Fibroblast of lung (primary cell): ENCODE measurements at places on chromosomes 3 and 15.

GRCh38 chr3:139585820-139586219 lies 46.3 kb upstream of the RBP1 start:
- DNase-seq: no peak

GRCh38 chr15:32774022-32774421 lies 56.2 kb downstream of the GREM1 start:
- peak; percentile 96 for DNase-seq

DNA sequence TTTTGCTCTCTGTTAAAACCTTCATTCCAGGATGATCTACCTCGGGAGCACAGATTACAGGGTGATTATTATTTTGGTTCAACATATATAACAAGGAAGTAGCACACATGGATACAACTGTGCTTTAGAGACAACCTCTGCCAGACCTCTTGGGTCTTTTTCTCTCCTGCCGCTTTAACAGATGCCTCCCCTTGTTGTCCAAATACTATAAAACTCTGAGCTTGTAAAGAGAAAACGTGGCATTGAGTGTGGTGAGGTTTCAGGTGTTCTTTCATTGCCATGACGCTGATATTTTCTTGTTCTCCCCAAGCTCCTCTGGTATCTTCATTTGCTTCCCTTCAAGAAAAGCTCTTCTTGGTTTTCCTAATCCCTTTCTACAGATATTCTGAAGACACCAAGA lies 29.0 kb downstream of the BCL2L10 start:
- DNase-seq: no peak

DNA sequence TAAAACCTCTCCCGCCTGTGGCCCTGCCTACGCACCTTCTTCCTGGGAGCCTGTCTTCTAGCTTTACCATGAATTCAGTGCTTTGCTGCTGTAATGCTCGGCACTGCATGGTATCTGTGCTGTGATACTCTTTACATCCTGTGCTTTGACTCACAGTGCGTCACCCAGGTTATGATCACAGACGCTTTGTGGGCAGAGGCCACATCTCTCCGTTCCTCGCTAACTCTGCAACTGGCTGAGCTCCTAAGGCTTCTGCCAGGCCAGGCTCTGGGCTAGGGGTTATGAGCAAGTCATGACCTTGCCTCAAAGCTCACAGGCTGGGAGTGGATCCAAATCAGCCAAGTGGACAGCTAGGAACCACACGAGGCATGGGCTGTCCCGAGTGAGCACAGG lies 23.2 kb downstream of the SPTBN5 start:
- peak; percentile 80 for DNase-seq

DNA sequence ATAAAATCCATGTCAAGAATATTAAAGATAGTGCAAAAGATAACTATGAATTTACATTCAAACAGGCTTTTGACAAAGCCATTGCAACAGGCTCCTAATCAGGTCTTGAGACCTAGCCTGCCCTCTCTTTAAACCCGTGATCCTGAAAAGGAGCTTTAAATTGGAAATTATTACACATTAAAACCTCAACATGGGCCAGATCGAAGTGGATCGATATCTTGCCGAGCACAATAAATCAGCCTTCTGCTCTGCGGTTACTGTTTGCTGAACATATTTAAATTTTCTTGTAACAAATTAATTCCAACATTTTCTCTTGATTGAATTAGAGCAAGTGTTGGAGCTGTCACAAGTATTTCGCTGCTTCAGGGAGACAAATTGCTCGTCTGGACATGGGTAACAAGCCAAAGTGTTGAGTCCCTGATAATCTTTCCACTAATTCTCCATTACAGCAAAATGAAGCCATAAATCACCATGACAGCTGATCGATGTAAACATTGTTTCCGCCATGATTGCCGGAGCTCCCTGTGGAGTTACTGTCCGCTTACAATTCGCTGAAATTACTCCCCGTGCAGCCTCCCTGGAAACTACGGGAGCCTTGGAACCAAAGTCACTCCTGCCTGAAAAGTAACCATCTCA lies 47.6 kb downstream of the SHOX2 start:
- DNase-seq: no peak

- DNase-seq: peak; percentile 9
Observed at GRCh38 chr3:21729888-21730459, 21.0 kb downstream of the ZNF385D start.

DNA sequence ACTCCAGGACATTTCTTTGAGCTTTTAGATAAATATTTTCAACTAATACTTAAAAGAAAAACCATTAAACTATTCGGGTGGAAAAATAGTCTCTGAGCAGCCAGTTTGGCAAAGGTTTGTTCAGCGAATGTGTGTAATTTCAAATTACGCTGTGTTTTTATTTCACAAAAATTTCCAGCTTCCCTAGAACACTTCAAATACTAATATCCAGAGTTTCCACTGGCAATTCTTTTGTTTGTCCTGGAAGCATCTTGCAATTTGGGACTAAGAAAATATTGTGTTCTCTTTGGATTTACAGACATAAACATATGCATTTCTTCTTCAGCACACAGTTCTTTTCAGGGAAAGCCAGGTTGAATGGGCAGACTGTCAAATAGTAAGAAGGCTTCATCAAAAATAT lies 61.9 kb downstream of the MDFIC2 start:
- DNase-seq: no peak

DNA sequence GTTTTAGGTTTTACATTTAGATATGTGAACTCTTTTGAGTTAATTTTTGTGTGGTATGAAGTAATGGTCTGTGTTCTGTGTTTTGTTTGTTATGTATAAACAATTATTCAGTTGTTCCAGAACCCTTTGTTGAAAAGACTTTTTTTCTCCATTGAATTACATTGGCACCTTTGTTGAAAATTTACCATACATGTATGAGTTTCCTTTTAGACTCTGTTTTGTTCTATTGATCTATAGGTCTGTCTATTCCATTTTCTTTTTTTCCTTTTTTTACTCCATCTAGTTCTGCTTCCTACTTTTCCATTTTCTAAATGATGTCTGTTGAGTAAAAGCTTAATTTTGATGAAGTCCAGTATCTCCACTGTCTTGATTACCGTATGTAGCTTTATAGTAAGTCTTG lies 31.4 kb downstream of the ARIH2 start:
- no peak for DNase-seq

DNA sequence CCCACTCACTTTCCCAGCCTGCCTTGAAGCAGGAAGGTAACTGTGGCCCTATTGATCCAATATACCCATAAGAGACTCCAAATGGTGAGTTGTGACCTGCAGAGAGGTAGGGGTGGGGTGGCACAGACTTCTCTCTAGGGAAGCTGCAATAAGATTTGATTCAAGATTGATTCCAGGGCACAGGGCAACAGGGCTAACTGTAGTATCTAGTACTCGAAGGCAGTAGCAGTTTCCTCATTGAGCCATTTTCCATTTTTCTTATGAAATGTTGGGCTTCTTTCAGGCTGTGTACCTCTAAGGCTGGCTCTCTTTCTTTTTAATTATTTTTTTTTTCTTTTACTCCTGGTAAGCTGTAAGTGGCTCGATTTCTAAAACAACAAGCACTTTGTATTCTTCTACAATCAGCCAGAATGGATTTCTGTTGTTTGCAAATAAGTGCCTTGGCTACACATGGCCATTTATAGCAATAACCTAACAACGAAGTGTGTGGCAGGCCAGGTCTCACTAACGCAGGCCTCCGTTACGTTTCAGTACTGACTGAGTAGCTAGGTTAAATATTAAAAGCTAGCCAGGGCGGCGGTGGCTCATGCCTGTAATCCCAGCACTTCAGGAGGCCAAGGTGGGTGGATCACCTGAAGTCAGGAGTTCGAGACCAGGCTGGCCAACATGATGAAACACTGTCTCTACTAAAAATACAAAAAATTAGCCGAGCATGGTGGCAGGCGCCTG lies 19.3 kb downstream of the CCDC12 start:
- no peak for DNase-seq

DNA sequence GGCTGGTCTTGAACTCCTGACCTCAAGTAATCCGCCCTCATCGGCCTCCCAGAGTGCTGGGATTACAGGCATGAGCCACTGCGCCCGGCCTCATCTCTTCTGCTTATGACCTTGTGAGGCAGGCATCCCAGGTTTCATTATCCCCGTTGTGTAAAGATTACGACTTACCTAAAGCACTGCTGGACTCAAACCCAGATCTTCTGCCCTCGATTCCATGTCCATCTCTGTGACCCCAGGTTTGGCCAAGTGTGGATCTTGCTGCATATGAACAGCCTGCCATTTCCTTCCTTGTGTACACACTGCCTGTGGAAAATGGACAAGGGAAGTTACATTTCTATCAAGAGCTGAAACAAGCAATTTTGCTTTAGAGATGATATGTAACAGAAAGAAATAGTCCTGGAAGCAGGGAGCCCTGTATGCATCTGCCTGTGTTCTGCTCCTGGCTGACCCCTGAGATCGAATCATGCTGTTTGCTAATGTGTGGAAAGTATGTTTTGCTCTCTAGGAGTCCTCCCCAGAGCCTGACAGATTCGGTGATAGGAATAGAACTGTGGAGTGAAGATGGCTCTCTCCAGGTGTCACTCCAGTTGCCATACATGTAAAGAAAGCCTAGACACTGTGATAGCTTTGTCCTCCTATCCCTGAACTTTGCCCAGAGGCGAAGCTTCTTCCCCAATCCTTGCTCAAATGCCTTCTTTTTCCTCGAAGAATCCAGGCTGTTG lies 11.8 kb upstream of the LIPC start:
- DNase-seq: no peak

DNA sequence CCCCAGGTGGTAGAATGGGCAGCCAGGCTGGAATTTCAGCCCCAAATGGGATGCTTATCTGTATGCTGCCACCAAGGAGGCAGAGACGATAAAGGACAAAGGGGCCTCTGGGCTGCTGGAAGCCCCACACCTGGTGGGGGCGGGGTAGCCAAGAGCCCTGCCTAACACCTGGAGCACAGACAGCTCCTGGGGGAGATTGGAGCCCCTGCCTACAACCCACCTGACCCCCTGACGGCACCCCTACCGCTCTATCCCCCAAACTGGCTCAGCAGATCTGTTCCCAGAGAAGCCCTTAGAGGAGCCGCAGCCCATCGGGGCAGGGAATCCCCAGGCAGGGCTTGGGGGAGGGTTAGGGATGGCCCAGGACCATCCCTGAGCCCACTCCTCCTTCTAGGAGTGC lies 15.8 kb upstream of the SEMA3F start:
- DNase-seq: no peak

- peak; percentile 40 for DNase-seq
Observed at GRCh38 chr3:15952543-15953175, 154.9 kb upstream of the ANKRD28 start.

DNA sequence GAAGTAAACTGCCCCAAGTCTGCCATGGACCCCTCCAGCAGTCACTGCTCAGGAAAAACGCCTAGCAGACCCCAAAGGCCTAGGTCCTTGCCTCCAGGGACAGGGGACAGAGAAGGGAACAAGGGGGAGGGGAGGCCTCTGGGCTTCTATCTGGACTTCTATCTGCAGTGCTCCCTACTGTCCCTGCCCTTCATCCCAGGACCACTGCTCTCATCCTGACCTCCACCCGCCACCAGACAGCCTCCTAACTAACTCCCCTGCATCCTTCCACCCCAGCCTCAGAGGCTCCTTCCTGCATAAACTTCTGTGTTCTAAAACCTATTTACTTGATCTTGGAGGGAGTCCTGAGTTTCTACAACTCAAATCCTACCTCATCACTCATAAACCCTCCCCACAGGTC lies 25.4 kb downstream of the SEMA7A start:
- DNase-seq: no peak

DNA sequence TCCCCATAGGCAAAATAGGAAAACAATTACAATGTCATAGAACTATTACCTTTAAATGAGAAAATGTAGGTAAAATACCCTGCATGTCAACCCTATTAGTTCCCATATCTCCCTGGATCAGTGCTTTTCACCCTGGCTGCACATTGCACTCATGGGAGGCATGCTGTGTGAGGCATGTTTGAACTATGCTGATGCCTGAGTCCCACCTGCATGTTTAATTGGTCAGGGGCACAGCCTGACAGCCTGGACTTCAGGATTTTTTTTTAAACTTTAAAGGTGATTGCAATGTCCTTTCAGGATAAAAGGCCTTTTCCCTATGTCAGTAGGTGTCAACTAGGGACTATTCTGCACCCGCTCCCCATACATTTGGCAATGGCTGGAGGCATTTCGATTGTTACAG lies 136.0 kb upstream of the NR2E3 start:
- no peak for DNase-seq

- no peak for DNase-seq
Observed at GRCh38 chr3:184756151-184757021, 44.5 kb upstream of the MAGEF1 start.

DNA sequence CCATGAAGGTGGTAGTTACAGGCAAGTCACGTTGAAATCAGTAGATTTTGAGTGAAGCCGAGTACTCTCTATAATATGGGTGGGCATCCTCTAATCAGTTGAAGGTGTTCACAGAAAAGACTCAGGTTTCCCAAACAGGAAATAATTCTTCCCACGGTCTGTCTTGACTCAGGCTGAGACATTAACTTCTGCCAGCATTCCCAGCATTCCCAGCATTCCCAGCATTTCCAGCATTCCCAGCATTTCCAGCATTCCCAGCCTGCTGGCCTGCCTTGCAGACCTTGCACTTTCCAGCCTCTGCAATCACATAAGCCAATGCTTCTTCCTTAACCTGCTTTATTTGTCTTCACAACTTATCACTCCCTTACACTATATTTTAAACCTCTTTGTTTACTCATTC lies 542.3 kb upstream of the ROBO2 start:
- no peak for DNase-seq

GRCh38 chr3:49422379-49423248 lies at the start of gene AMT:
AMT (minus strand) TSS chr3:49422473; CDS start chr3:49422450, 23 bp downstream.
- DNase-seq: no peak

DNA sequence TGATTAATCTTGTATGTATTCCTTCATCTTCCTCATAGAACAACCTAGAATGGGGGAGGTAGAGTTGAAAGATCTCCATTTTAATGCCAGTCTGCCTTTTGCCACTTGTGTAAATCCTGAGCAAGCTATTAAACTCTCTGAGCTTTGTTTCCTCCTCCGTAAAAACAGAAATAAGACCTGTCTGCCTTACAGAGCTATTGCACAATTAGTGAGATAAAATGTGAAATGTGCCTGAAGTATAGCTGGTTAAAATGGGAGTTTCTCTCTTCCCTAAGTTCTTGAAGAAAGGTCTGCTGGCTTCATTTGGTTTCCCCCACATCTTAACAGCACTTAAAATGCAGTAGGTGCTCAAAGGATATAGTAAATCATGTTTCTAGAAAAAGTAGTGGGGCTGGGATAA lies 19.0 kb downstream of the ALDH1A2 start:
- no peak for DNase-seq

- no peak for DNase-seq
Observed at GRCh38 chr15:69474291-69474690, 21.7 kb downstream of the RPLP1 start.

- DNase-seq: no peak
Observed at GRCh38 chr15:25426896-25427610, 11.8 kb downstream of the UBE3A start.

DNA sequence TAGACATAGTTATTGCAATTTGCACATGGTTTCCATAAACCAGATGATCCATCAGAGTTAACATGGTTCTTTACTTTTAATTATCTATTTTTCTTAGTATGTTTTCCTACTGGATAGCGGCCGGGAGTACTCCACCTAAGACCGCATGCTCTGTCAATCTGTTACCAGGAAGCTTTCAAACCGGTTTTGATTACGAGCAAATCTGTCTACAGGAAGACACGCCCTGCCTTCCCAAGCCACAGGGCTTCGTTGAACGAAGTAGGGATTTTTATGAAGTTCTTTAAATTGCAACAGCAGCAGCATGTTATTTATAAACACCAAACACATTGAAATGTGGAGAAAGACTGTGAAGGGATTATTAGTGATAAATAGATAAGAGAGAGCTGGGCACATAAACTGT lies 283.3 kb upstream of the ROBO2 start:
- DNase-seq: no peak

GRCh38 chr3:140384028-140384771 lies 293.7 kb upstream of the TRIM42 start:
- no peak for DNase-seq

GRCh38 chr3:173796890-173797289 lies 399.3 kb downstream of the NLGN1 start:
- DNase-seq: no peak
